Articular chondrocyte of knee joint (primary cell): ENCODE measurements at places on chromosomes 7 and 10. TPM values are rescaled to one million over a fixed set of nuclear protein-coding genes. Genes with fewer than 3 reads are reported as not detected.

SKIDA1 gene
- total RNA-seq, result 1.1 and 2.4 TPM in 2 replicates

SFTPD gene
- total RNA-seq, result 0.32 and 0.39 TPM in 2 replicates

GFRA1 gene
- total RNA-seq, result 8.9 and 22.7 TPM in 2 replicates

GNGT1 gene
- not detected in 2 replicates for total RNA-seq

PIK3CG gene
- total RNA-seq, result 0.11 TPM in 1 of 2 replicates, not detected in the other

PDLIM1 gene
- 1.2 and 3.4 TPM in 2 replicates for total RNA-seq

MIOS gene
- 85.1 and 104 TPM in 2 replicates for total RNA-seq

ADCY1 gene
- total RNA-seq, result 0.39 and 0.43 TPM in 2 replicates

ZP3 gene
- total RNA-seq, result 1.0 and 1.4 TPM in 2 replicates

ALOX5 gene
- not detected in 2 replicates for total RNA-seq

ZNF503 gene
- total RNA-seq, result 17.0 and 24.2 TPM in 2 replicates

SLC26A5 gene
- total RNA-seq, result not detected in 2 replicates

RTKN2 gene
- total RNA-seq, result 2.1 and 2.6 TPM in 2 replicates

KIAA1549 gene
- 1.0 and 1.4 TPM in 2 replicates for total RNA-seq

RASA4B gene
- total RNA-seq, result 0.76 and 2.4 TPM in 2 replicates

SUN3 gene
- not detected in 2 replicates for total RNA-seq

MCU gene
- 67.8 and 70.7 TPM in 2 replicates for total RNA-seq

CARD11 gene
- under 0.01 TPM in 1 of 2 replicates, not detected in the other for total RNA-seq
